ENCODE measurements at places on chromosomes 1 and 21.
A peak's percentile ranks its signal among the peaks of the same experiment; 100 is the strongest.

GRCh38 chr21:32844076-32844475 is 72.5 kb upstream of the PAXBP1 start:
- DNase-seq: no peak

GRCh38 chr1:50605186-50605875 is 182.1 kb upstream of the DMRTA2 start:
- peak; percentile 33 for DNase-seq

DNA sequence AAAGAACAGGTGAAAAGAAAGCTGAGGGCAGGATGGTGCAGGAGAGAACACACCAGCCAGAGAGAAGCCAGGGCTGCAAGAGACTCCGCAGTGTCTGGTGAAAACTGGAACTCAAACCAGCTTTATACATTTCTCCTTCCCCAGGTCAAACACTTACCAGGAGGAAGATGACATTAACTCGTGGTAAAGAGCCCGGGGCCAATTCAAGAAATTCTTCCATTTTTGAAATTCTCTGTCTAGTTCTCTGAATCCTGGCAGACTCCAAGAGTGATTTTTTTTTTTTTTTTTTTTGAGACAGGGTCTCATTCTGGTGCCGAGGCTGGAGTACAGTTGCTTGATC is 25.8 kb upstream of the SIPA1L2 start:
- no peak for DNase-seq

DNA sequence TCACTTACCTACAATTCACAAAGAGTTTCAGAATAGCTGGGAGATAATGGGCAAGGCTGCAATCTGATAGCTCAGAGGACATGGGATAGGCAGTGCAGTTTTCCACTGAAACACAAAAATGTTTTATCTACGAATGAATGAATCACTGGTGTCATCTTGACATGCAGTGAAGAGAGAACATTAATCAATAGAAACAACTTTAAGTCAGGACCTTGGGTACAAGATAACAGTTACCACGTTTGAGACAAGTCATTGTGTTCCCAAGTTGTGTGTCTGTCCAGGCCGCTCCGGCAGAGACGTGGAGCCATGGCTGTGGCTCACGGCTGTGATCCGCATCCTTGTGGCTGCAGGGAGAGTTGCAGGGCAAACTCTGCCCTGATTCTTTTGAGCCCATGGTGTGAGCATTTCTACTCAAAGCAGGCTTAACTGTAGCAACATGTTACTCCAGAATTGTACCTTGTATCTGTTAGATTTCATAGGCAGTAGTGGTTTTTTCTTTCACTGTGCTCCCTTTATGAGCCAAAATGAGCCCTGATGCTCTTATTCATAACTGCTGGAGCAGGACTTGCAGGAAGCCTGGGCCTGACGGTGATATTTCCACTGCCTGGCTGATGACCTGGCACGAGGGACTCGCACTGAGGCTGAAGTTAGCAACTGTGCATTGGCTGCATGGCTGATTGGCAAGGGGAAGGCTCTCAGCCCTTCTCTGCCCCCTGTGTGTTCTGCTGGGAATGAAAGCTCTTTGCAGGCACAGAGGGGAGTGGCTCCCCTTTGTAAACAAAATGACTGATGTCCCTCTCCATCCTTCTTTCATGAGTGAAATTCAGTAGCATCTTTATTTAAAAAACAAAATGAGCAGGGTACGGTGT is 465.2 kb downstream of the AJAP1 start:
- no peak for DNase-seq

DNA sequence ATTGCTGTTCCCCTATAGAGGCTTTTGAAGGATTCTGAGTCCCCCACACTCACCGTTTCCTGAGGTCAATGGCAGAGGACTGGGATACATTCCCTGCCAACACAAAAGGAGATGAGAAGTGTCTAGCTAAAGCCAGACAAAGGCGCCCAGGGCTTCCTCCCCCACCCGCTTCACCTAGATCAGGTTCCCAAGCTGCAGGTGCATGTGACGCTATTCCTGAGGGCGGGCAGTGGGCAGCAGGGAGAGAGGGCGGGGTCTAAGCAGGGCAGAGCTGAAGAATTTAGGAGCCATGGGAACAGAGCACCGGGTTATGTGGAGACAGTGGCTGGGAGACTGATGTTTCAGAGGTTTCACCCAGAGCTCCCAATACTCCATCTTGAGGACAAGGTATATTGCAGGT is 6.0 kb upstream of the ARHGEF2 start:
- DNase-seq: no peak

GRCh38 chr1:227388214-227389168 is 70.2 kb upstream of the CDC42BPA start:
- DNase-seq: no peak

DNA sequence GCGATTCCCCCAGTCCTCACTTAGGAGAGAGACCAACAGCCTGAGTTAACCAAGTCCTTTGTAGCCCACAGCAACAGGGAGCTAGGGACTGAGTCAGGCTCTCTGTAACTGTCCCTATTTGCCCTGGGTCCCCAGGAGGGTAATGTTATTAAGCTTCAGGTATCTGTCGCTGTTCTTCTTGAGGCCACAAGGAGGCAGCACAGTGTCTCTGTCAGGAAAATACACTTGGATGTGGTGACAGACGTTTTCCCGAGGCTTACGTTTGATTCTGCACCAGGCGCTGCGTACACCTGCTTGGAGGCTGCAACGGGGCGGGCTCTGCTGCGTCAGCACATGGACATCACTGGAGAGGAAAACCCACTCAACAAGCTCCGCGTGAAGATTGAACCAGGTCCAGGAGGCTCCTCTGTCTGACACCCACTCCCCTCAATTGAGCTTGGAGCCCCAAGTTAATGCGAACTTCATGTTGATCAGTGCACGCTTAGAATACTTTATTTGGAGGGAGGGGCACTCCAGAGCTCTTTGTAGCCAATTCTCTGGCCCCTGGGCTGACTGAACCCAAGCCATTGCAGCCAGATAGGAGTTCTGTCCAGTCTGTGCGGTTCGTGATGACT is 10.7 kb upstream of the ELF3 start:
- peak; percentile 48 for DNase-seq

- DNase-seq: peak; percentile 78
These were observed at the start of gene DVL1 for GRCh38 chr1:1349256-1350012. Gene DVL1, minus strand, starts transcription at chr1:1349418. Its CDS starts 353 bp downstream, at chr1:1349065.

DNA sequence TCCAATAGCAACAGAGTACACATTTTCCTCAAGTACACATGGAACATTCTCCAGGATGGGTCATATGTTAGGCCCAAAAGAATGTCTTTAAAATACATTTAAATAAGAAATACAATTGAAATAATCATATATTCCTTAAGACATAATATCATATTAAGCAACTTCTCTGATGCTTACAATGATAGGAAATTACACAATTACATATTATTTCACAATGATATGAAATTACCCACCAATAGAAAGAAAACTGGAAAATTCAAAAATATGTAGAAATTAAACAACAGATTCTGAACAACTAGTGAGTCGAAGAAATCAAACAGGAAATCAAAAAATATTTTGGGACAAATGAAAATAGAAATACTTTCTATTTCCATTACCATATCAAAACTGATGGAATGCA is 45.6 kb downstream of the FLVCR1 start:
- DNase-seq: no peak

- DNase-seq: peak; percentile 23
These were observed 16.8 kb downstream of the PHTF1 start for GRCh38 chr1:113742515-113742914.

DNA sequence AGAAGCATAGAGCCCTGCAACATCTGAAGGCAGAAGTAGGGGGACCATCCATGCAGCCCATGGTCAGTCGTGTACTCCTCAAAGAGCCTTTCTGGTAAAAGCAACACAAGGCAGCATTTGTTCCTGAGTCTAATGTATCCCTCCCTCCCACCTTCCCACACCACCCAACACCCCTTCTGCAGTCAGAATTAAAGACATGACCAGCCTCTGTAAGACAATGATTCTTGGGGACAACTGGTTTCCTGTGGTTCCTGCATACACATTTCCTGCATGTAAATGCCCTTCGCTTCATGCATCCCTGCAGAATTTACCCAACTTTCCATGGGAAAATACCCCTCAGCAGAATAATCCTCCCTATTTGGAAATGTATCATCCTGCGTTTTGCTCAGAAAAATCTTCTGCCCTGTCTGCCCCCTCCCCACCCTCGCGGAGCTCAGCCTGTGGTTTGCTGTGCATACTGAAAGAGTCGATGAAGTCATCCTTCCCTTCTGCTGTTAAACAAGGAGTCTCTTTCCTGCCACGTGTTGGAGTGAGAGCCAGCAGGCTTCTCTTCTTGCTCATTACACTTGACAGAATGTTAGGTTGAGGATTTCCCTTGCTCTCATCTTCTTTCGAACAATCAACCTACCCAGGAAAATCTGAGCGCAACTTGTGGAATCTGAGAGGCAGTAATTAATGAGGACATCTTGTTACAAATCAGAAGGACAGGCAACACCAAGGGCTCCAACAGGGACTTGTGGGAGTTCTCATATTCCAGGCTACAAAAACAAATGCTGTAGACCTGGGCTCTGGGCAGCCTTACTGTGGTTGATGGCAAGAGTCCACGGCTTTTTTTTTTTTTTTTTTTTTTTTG is 4.7 kb downstream of the TNN start:
- DNase-seq: peak; percentile 46

DNA sequence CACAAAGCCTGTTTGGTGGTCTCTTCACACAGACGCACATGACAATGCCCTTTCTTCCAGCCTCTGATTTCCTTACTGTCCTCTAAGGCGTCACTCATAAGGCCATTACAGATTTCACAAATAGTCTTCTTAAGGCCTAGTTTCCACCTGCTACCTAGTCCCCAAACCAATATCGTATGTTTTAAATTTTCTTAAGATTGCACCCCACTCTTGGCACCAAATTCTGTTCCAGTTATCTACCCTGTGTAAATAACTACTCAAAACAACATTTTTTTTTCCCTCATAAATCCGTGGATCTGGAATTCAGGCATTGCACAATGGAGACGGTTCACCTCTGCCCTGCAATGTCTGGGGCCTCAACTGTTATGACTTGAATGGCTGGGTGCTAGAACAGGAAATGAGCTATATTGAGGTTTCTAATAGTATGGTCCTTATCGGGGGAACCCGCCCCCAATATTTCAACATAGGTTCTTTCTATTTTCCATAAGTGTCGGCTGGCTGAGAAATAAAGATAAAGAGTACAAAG is 36.9 kb upstream of the SERTAD4 start:
- no peak for DNase-seq

Measured in activated naive CD4-positive, alpha-beta T cell treated with anti-CD3 and anti-CD28 coated beads, Interleukin-2, amount 10 ng/mL, durations not matched to agents 7 days and 5 days (primary cell).